Stimulated activated CD8-positive, alpha-beta memory T cell treated with anti-CD3 and anti-CD28 coated beads, Interleukin-12 subunit alpha, Interleukin-12 subunit beta, amount 100 ng/mL, for 1 hour (primary cell): ENCODE measurements at places on chromosomes 6 and 20.

GRCh38 chr6:18343741-18344140 lies 43.4 kb upstream of the RNF144B start:
- DNase-seq: no peak

GRCh38 chr20:10629946-10630650 lies 43.7 kb downstream of the JAG1 start:
- DNase-seq: no peak

DNA sequence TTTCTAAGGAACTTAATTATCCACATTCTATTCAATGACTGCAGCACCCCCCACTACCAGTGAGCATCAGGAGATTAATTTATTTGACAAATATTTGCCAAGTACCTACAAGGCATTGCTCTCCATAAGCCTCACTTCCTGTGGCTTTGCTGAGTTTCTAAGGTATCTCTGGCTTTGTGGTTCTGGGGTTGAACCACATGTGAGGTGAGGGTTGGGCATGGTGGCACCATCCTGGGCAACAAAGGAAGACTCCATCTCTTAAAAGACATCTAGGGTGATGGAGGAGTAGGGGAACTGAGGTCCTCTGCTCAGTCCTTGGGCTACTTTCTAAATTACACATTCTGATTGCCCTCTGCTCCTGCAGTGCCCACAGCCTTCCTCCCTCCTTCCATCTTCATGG lies 25.5 kb upstream of the WFDC2 start:
- DNase-seq: no peak

- DNase-seq: no peak
Observed at GRCh38 chr6:36285187-36285671, 15.4 kb downstream of the PNPLA1 start.
